WTC11 (cell line): ENCODE measurements at places on chromosomes 4 and X. TPM values are rescaled to one million over a fixed set of nuclear protein-coding genes. Genes with fewer than 3 reads are reported as not detected.

DNA sequence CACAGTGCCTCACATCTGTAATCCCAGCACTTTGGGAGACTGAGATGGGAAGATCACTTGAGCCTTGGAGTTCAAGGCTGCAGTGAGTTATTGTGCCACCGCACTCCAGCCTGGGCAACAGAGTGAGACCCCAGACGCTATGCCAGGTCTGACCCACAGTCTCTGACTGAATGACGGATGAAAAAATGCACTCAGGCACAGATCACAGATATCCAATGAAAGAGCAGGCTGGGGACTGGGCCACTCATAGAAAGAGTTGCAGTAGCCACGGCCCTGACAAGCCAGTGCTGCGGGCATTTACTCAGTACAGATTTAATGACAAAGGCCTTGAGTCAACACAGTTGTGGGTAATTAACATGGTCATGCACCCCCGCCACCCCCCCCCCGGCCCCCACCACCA, 22.7 kb downstream of the NUDT6 start:
- H3K4me1 ChIP-seq: peaks cover 29% of the 10 kb centered on the region
- no peak for DNase-seq
- peaks cover 29% of the 10 kb centered on the region for H3K36me3 ChIP-seq
- no peaks in the 10 kb centered on the region for H3K27me3 ChIP-seq

DNA sequence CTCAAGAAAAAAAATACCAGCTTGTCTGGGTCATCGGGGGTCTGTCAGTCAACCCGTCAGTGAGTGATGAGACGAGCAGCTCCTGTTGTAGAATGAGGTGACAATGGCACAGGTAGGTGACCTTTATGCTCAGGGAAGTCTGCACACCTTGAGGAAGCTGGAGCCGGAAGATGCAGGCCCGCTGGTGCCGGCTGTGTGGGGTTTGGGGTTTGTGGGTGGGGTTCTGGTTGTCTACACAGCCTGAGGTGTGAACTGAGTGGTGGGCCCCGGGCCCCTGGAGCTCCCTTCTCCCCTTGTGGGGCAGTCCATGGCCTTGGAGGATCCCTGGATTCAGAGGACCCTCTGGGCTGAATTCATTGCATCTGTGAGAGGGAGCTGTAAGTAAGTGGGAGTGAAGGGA, 75.5 kb downstream of the SORCS2 start:
- no peaks in the 10 kb centered on the region for H3K27me3 ChIP-seq
- no peak overlapping the region for H3K27ac ChIP-seq
- no peak for DNase-seq
- no peak overlapping the region for H3K4me3 ChIP-seq

ANXA5 gene
- 169 to 186 TPM (median 176 TPM) in 3 replicates for total RNA-seq

GRCh38 chr4:35760807-35761206, 483.5 kb downstream of the ARAP2 start:
- no peak overlapping the region for H3K4me3 ChIP-seq
- no peak for DNase-seq
- H3K27ac ChIP-seq: no peak overlapping the region
- H3K36me3 ChIP-seq: no peaks in the 10 kb centered on the region
- H3K27me3 ChIP-seq: no peaks in the 10 kb centered on the region

DNA sequence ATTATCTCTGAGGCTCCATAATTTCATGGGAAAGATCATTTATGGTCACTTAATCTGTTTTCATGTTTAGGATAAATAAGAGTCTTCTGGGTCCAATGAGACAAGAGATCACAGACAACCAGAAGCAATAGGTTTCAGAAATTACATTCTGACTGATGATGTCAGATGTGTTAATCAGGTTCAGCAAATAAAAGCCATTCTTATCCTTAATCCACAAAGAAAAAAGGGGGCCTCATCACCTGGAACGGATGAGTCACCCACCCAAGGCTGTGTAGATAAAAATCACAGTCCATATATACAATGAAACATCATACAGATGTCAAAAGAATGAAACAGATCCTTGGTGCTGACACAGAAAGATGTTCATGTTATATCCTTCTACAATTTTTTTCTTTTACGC, 36.6 kb downstream of the SYTL4 start:
- DNase-seq: no peak
- H3K27ac ChIP-seq: no peak overlapping the region
- H3K27me3 ChIP-seq: peaks cover 5% of the 10 kb centered on the region; the same call in 1 of the 2 replicates
- no peaks in the 10 kb centered on the region for H3K4me1 ChIP-seq
- H3K36me3 ChIP-seq: no peaks in the 10 kb centered on the region

GRCh38 chr4:114734594-114734993, 136.0 kb downstream of the UGT8 start:
- DNase-seq: no peak
- H3K4me1 ChIP-seq: peaks cover 14% of the 10 kb centered on the region
- peak overlapping the region; percentile 89 for H3K27ac ChIP-seq
- no peak overlapping the region for H3K4me3 ChIP-seq
- H3K36me3 ChIP-seq: no peaks in the 10 kb centered on the region

GRCh38 chr4:185122681-185123345, 20.3 kb upstream of the SLC25A4 start:
- no peak overlapping the region for H3K4me3 ChIP-seq
- peaks cover 18% of the 10 kb centered on the region for H3K4me1 ChIP-seq
- no peak overlapping the region for H3K27ac ChIP-seq
- peaks cover 10% of the 10 kb centered on the region for H3K36me3 ChIP-seq
- DNase-seq: no peak

DNA sequence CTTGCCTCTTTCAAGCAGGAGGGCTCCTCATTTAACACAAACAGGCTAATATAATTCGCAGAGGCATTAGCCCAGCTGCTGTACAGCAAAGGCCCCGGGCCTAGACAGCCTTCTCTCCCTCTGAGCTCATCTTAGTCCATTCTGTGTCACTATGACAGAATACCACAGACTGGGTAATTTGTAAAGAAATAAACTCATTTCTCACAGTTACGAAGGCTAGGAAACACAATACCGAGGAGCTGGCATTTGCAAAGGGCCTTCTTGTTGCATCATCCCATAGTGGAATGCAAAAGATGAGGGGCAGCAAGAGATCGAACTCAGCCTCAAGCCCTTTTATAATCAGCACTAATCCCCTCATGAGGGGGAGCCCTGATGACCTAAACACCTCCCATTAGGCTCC, 48.5 kb downstream of the TSPAN5 start:
- peak overlapping the region; percentile 70 for H3K27ac ChIP-seq
- no peaks in the 10 kb centered on the region for H3K36me3 ChIP-seq
- no peak for DNase-seq
- no peaks in the 10 kb centered on the region for H3K27me3 ChIP-seq

MAGEC3 gene
- total RNA-seq: not detected in 3 replicates

GRCh38 chr4:123830930-123831329, 434.3 kb downstream of the SPRY1 start:
- no peak for DNase-seq
- peak overlapping the region; percentile 5; the same call in 1 of the 2 replicates for H3K27ac ChIP-seq
- no peaks in the 10 kb centered on the region for H3K27me3 ChIP-seq
- H3K4me1 ChIP-seq: no peaks in the 10 kb centered on the region

SH2D1A gene
- total RNA-seq: 0.24 TPM in 1 of 3 replicates, not detected in the others

SLC9A7 gene
- total RNA-seq: 16.2 to 18.4 TPM (median 18.0 TPM) in 3 replicates

- H3K36me3 ChIP-seq: peaks cover 24% of the 10 kb centered on the region
- H3K27ac ChIP-seq: no peak overlapping the region
- H3K4me3 ChIP-seq: no peak overlapping the region
- no peaks in the 10 kb centered on the region for H3K27me3 ChIP-seq
- DNase-seq: no peak
These were observed 15.8 kb downstream of the DCTD start for GRCh38 chr4:182901337-182901736.

DNA sequence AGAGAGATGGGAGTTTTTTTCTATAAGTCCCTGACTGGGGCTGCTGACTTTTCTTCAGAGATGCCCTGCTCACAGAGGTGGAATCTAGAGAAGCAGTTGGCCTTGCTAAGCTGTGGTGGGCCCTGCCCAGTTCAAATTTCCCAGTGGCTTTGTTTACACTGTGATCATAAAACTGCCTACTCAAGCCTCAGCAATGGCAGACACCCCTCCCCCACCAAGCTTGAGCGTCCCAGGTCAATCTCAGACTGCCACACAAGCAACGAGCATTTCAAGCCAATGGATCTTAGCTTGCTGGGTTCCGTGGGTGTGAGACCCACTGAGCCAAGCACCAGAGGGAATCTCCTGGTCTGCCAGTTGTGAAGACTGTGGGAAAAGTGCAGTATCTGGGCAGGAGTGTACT, 199.8 kb upstream of the WDFY3 start:
- no peak for DNase-seq
- peaks cover 5% of the 10 kb centered on the region for H3K4me1 ChIP-seq

PDK3 gene
- total RNA-seq: 34.4 to 38.1 TPM (median 36.8 TPM) in 3 replicates

GRCh38 chrX:71239781-71240180, 14.2 kb downstream of the ZMYM3 start:
- no peak for DNase-seq
- H3K27ac ChIP-seq: peak overlapping the region; percentile 49; the same call in 1 of the 2 replicates
- H3K36me3 ChIP-seq: peaks cover 49% of the 10 kb centered on the region
- no peak overlapping the region for H3K4me3 ChIP-seq

PCDH19 gene
- 1.5 to 2.1 TPM (median 1.8 TPM) in 3 replicates for total RNA-seq

- H3K27me3 ChIP-seq: peaks cover 10% of the 10 kb centered on the region; the same call in 1 of the 2 replicates
- H3K36me3 ChIP-seq: peaks cover 6% of the 10 kb centered on the region; the same call in 1 of the 2 replicates
- no peak for DNase-seq
- H3K4me1 ChIP-seq: peaks cover 28% of the 10 kb centered on the region
- 0 out of 2 replicates have a peak within 1 kb of the TSS, but pooled peaks have one; percentile 27 for H3K27ac ChIP-seq
These were observed at the start of gene CORIN for GRCh38 chr4:47837908-47838294. CORIN (minus strand) TSS chr4:47838067; CDS start chr4:47837949, 118 bp downstream.

GRCh38 chr4:16457944-16458343, 231.7 kb upstream of the TAPT1 start:
- peaks cover 63% of the 10 kb centered on the region for H3K27me3 ChIP-seq
- no peaks in the 10 kb centered on the region for H3K36me3 ChIP-seq
- no peaks in the 10 kb centered on the region for H3K4me1 ChIP-seq
- no peak for DNase-seq
- H3K27ac ChIP-seq: no peak overlapping the region

S100P gene
- 0.55 TPM in 1 of 3 replicates, not detected in the others for total RNA-seq

XKRX gene
- total RNA-seq: 1.1 to 1.3 TPM (median 1.2 TPM) in 3 replicates

DNA sequence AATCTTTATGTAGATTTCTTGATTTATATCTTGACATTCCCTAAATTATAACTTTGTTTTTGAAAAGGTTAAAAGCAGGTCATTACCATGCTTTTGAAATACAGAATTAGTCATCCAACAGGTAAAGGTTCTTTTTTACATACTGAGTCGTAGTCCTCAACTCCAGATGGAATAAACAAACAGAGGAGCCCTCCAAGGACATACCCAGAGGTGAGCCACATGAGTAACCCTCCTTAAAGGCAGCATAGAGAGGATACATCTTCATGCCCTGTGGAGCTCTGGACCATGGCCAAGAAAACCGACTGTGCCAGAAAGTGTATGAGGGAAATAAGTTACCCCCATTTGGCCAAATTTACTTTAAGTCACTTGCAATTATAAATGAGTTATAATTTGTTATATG, 95.3 kb upstream of the MCF2 start:
- H3K36me3 ChIP-seq: peaks cover 10% of the 10 kb centered on the region
- H3K27ac ChIP-seq: no peak overlapping the region
- DNase-seq: no peak

- H3K36me3 ChIP-seq: no peaks in the 10 kb centered on the region
- H3K27ac ChIP-seq: no peak overlapping the region
- peaks cover 4% of the 10 kb centered on the region; the same call in 1 of the 2 replicates for H3K4me1 ChIP-seq
- no peak overlapping the region for H3K4me3 ChIP-seq
- no peaks in the 10 kb centered on the region for H3K27me3 ChIP-seq
These were observed 205.7 kb downstream of the CHIC2 start for GRCh38 chr4:53858744-53859143.

MAMLD1 gene
- total RNA-seq: 0.32 to 0.35 TPM (median 0.34 TPM) in 3 replicates

FATE1 gene
- total RNA-seq: not detected in 3 replicates

DCAF4L1 gene
- total RNA-seq: 0.09 to 0.31 TPM (median 0.14 TPM) in 3 replicates

GRCh38 chrX:13220916-13221315, 98.9 kb downstream of the ATXN3L start:
- H3K4me1 ChIP-seq: peaks cover 52% of the 10 kb centered on the region
- DNase-seq: no peak
- no peaks in the 10 kb centered on the region for H3K36me3 ChIP-seq
- H3K4me3 ChIP-seq: no peak overlapping the region
- no peaks in the 10 kb centered on the region for H3K27me3 ChIP-seq
- peak overlapping the region; percentile 96 for H3K27ac ChIP-seq

DNA sequence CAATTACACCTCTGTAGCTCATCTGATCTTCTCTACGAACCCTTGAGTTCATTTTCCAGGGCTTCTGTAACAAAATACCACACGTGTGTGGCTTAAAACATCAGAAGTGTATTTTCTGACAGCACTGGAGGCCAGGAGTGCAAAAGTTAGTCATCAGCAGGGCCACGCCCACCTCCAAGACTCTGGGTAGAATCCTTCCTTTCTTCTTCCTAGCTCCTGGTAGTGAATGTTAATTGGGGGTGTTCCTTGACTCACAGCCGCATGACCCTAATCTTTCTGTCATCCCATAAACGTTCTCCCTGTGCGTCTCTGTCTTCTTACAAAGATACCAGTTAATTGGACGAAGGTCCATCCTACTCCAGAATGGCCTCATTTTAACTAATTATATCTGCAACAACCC, 115.0 kb downstream of the TRIML1 start:
- no peak overlapping the region for H3K27ac ChIP-seq
- DNase-seq: no peak
- no peaks in the 10 kb centered on the region for H3K27me3 ChIP-seq
- H3K36me3 ChIP-seq: no peaks in the 10 kb centered on the region
- H3K4me1 ChIP-seq: peaks cover 6% of the 10 kb centered on the region

GRCh38 chrX:48107717-48108116, 22.7 kb upstream of the SPACA5B start:
- H3K27ac ChIP-seq: no peak overlapping the region
- no peak overlapping the region for H3K4me3 ChIP-seq
- no peaks in the 10 kb centered on the region for H3K36me3 ChIP-seq
- no peaks in the 10 kb centered on the region; the same call in 1 of the 2 replicates for H3K27me3 ChIP-seq

ADH1B gene
- 1.0 to 1.7 TPM (median 1.5 TPM) in 3 replicates for total RNA-seq

DNA sequence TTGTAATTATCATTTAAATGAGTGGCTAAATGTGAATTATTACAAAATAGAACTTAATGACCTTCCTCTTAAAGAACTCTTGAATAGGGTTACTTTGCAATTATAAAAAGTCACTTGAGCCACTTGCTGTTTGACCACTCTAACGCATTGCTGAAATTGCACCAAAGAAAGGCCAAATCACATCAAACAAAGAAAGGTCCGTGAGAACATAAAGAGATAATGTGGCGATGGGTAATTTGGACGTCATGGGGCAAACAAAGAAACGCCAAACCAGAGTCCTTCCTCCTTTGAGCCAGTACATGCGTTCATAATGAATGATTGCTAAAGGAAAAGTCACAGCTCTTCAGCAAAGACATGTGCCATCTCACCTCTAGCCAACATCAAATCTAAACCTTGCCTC, 229.8 kb upstream of the STS start:
- H3K27ac ChIP-seq: peak overlapping the region; percentile 85
- no peak for DNase-seq
- H3K4me3 ChIP-seq: no peak overlapping the region
